ENCODE measurements at places on chromosomes 16 and 17.

- peak; percentile 47 for DNase-seq
These were observed 206.7 kb downstream of the RPTOR start for GRCh38 chr17:80751070-80751945.

DNA sequence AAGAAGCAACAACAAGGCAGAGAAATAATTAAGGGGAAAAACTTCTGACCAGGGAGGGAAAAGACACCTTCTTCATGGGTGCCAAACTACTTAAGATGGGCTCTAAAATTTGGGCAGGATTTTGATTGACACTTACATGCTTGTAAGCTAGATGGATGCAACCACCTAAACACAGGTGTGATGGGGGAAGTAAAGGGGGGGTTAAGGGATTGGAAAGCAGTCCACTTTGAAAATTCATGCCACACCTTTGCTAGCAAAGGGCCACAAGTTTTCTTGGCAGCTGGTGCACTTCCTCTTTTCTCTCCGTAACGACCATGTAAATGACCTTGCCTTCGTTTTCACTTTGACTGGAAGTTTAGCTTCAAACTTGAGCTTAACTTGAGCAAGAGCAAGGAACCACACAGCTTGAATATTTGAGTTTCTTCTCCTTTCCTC is 14.3 kb upstream of the PRKAR1A start:
- no peak for DNase-seq

GRCh38 chr17:29179232-29180033 is 765 bp downstream of the MYO18A start:
- DNase-seq, result peak; percentile 35

- DNase-seq, result no peak
These were observed 77.2 kb upstream of the IRX3 start for GRCh38 chr16:54363766-54364165.

DNA sequence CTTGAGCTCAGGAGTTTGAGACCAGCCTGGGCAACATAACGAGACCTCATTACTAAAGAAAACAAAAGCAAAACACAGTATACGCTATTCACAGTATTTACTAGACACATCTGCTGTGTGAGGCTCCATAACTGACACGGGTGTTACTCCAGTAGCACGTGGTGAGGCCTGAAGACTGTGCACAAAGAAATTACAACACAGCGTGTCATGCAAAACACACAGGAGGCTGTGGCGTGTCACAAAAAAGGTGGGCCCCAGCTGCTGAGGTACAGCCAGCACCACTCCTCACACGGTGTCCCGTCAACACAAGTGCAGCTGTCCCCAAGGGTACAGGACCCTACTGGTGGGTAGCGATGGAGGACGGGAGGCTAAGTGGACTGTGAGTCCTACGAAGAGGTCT is 2.7 kb downstream of the CYBC1 start:
- DNase-seq, result no peak

- DNase-seq, result no peak
These were observed 15.0 kb downstream of the TSC2 start for GRCh38 chr16:2062801-2063200.

DNA sequence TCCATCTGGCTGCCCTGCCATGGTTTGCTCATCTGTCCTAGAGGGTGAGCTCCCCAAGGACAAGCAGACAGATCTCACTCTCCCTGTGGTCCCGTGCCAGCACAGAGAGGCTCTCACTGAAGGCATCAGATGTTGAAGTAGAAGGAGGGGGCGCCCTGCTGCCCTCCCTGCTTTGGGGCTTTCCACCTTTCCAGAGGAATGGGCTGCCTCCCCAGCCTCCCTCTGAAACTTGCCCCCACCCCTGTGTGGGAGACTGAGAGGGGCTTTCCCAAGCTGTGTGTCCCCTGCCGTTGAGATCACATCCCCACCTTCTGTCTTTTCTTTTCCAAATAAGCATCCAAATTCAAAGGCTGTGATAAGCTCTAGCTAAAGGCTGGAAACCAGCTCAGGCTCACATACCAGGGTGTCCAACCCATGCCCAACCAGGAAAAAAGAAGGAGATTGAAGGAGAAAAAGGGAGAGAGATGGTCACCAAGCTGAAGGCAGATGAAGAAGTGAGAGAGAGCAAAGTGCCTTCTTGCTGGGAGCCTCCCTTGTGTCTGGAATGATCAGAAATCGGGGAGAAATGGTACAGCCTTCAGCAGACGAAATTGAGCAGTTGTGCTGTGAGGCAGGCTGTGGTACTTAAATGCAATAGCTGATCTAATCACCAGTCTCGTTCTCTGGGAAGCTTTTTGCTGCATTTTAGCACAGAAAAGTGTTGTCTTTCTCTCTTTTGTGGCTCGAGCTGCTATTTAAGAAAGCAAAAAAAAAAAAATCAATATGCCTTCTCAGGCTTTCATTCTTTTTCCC is 145.9 kb upstream of the LHX1 start:
- no peak for DNase-seq

- DNase-seq, result no peak
These were observed 59.7 kb downstream of the HLF start for GRCh38 chr17:55324296-55324978.

- DNase-seq, result no peak
These were observed 33.5 kb downstream of the CEP95 start for GRCh38 chr17:64540118-64540776.

- DNase-seq, result no peak
These were observed 30.1 kb upstream of the MED9 start for GRCh38 chr17:17446666-17447155.

GRCh38 chr16:65846210-65846602 is 520.3 kb upstream of the CDH5 start:
- no peak for DNase-seq

DNA sequence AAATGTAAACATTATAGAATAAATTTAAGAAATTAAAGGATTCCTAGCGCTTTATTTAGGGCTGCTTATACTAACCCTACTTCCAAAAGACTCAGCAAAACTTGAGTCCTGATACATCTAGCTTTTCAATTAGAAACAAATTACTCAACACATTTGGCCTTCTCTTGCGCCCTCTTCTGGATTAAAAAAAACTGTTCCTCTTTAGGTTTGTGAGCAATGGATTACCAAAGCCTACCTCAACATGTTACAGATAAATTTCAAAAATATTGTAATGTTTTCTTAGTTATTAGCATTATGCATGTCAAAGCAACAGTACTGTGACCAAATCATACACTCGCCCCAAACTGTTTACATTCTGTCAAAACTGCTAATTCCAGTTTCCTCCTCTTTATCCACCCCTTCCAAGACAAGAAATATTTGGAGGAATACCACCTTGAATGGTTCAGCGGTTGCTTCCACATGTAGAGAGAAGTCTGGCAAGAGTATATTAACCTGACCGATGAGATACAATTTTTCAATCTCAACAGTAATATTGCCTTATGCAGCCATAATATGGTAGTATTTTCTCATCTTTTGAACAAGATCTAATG is 2.7 kb downstream of the NUFIP2 start:
- peak; percentile 42 for DNase-seq

- no peak for DNase-seq
These were observed 1.4 kb downstream of the WSCD1 start for GRCh38 chr17:6071528-6072065.

DNA sequence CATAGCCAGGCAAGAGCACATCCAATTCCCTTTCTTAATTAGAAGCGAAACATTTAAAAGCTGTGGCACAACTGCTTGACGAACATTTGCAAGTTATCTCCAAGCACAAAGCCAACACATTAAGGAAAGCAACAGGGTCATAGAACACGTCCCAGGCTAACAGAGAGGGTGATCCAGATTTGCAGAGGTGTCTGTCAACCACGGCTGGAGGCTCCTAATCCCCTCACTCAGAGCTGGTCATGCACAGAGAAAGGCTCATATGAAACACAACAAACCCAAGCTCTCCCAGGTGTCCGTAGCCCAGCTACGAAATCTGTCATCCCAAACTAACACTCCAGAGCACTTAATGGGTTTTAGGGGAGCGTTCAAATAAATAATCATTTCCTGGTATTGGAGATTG is 276.1 kb downstream of the SLC39A11 start:
- no peak for DNase-seq

- no peak for DNase-seq
These were observed 563 bp downstream of the ZACN start for GRCh38 chr17:76079535-76079955.

DNA sequence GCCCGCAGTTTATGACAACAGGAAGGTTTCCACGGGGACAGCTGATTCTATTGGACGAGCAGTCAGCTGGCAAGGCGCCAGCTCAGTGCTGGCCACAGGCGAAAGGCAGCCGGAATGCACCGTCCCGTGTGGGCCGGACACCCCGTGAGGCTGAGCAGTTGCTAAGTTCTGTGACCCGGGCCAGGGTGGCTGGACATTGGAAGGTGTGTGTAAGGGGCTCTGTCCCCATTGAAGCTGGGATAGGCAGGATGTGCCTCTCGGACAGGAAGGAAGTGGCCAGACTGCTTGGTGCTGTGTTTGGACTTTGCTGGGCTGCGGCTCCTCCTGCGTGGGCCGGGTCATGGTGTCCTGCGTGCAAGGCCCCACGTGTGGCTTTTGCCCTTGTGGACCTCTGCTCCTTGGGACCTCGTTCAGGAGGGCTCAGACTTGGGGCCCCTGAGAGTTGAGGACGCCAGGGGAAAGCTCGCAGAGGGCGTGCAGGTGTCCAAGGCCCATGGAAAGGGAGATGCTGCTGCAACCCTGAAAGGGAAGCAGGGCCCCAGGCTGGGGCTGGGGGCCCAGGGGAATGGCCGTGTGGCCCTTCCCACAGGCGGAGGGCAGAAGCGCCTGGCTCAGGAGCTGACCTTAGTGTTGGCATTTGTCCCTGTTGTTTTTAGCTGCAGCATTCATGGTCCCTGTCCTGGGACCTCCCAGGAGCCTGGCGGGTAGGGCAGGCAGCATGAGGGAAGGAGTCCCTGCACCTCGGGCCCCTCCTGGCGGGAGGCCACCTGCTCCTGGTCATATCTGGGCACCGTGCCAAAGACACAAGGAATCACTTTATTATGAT is 10.0 kb downstream of the BAIAP2 start:
- DNase-seq, result peak; percentile 87
